ENCODE measurements at places on chromosomes 13 and 19.

GRCh38 chr19:19563348-19563848 is 25.3 kb downstream of the CILP2 start:
- DNase-seq = no peak

GRCh38 chr19:38145623-38146022 is 78.4 kb downstream of the DPF1 start:
- no peak for DNase-seq

DNA sequence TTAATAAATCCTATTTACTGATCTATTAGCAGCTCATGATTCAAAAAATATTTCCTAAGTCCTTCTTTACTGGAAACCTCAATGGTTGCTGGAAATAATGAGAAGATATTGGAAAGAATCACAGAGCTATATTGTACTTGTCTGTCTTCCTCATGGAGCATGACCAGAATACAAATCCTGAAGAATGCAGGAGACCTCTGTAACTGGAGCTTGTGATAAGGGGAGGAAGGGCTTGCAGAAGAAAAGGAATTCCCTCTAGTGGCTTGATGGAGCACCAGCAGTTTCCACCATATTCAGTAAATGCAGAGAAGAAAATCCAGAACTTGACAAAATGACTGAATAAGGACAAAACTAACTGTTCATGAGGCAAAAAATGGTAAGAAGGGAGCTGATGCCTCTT is 1333.1 kb downstream of the EFNB2 start:
- peak; percentile 2 for DNase-seq

GRCh38 chr13:78160793-78161192 is 242.2 kb upstream of the EDNRB start:
- DNase-seq = no peak

DNA sequence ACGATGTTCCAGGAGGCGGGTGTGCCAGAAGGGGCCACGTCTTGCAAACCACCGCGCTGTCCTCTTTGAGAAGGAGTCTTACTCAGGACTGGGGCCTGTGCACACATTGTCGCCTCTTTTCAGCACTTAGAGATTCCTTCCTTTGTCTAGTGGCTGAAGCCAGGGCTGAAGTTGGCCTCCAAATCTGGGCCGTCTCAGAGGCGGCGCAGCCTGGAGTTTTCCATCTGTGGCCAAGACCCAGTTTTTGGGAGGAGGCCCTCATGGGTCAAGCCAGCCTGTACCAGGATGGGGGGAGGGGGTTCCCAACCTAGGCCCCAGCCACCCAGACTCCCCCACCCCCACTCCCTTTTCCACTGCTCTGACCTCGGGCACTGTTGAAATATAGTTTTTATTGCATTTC is 11.8 kb downstream of the ANO8 start:
- no peak for DNase-seq

- DNase-seq = no peak
These were observed 312 bp downstream of the GSK3A start for GRCh38 chr19:42242069-42242511.

GRCh38 chr13:109998684-109999533 is 212.5 kb upstream of the IRS2 start:
- DNase-seq = no peak

DNA sequence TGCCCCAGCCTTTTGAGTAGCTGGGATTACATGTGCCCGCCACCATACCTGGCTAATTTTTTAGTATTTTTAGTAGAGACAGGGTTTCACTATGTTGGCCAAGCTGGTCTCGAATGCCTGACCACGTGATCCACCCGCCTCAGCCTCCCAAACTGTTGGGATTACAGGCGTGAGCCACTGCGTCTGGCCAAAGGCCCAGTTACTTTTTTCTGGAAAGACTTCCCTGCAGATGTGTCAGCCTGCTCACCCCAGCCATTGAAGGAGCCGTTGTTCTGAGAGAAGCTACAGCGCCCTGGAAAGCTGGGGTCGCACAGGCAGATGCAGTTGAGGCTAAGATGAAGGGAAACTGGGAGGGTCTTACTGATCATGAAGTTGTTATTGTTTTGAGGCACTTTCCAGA is 7.9 kb upstream of the ZNF626 start:
- DNase-seq = no peak

- DNase-seq = no peak
These were observed 9.3 kb downstream of the ALOX5AP start for GRCh38 chr13:30744681-30745077.

GRCh38 chr13:24910502-24911132 is 146.6 kb downstream of the RNF17 start:
- DNase-seq = no peak

GRCh38 chr13:75384879-75385707 is 96.9 kb downstream of the TBC1D4 start:
- DNase-seq = no peak

GRCh38 chr13:18212873-18213272 is 968.8 kb downstream of the TUBA3C start:
- DNase-seq = no peak

DNA sequence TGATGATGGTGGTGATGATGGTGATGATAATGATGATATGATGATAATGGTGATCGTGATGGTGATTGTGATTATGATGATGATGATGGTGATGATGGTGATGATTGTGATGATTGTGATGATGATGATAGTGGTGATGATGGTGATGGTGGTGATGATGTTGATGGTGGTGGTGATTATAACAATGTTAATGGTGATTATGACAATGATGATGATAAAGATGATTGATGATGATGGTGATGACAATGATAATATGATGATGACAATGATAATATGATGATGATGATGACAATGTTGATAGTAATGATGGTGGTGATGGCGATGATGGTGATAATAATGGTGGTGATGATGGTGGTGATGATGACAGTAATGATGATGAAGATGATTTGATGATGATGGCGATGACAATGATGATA is 34.1 kb upstream of the ZNF536 start:
- DNase-seq = no peak

DNA sequence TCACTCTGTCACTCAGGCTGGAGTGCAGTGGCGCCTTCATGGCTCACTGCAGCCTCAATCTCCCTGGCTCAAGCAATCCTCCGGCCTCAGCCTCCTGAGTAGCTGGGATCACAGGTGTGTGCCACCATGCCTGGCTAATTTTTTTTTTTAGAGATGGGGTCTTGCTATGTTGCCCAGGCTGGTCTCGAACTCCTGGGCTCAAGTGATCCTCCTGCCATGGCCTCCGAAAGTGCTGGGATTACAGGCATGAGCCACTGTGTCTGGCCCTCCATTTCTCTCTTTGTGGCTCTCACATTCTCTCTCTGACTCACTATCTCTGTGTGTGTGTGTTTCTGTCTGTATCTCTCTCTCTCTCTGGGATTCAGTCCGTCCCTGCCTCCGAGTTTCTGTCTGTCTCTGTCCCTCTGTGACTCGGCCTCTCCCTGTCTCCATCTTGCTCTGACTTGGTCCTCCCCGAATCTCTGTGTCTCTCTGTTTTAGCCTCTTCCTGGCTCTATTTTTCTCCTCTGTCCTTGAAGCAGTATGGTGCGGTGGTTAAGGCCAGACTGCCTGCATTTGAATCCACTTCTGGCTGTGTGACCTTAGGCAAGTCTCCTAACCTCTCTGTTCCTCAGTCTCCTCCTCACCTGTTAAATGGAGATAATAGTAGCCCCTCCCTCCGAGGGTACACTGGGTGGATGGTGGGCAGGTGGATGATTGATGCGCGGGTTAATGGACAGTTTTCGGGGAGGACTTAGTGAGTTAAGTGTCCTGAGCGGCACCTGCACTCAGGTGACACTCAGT is 11.0 kb downstream of the MEIS3 start:
- DNase-seq = no peak

DNA sequence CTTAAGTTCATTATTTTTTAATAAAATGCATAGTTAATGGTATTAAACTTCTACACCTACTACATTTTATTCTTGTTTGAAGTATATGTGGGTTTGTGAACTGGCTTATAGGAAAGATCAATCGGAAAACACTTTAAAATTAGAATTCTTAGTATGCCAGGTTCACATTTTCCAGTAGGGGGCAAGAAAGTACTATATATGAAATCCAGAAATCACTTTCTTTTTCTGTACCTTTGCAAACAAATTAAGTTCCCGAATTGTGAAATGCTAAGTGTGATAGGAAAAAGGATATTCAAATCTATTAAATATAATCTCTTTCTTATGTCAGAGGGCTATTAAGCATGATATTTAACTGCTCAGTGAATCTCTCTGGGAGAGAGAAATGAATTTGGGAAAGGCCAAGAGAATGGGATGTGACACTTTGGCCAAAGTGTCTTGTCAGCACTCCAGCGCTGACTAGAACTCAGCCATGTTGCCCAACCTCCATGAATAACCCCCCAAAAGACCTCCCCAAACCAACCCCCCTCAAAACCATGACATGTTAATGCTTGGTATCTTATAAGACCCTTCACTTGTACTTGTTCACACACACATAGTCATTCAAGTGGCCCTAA is 122.6 kb upstream of the SLC10A2 start:
- no peak for DNase-seq

GRCh38 chr13:32878163-32878562 is 138.1 kb upstream of the KL start:
- no peak for DNase-seq

- no peak for DNase-seq
These were observed 3.9 kb upstream of the SSBP4 start for GRCh38 chr19:18415178-18415867.

DNA sequence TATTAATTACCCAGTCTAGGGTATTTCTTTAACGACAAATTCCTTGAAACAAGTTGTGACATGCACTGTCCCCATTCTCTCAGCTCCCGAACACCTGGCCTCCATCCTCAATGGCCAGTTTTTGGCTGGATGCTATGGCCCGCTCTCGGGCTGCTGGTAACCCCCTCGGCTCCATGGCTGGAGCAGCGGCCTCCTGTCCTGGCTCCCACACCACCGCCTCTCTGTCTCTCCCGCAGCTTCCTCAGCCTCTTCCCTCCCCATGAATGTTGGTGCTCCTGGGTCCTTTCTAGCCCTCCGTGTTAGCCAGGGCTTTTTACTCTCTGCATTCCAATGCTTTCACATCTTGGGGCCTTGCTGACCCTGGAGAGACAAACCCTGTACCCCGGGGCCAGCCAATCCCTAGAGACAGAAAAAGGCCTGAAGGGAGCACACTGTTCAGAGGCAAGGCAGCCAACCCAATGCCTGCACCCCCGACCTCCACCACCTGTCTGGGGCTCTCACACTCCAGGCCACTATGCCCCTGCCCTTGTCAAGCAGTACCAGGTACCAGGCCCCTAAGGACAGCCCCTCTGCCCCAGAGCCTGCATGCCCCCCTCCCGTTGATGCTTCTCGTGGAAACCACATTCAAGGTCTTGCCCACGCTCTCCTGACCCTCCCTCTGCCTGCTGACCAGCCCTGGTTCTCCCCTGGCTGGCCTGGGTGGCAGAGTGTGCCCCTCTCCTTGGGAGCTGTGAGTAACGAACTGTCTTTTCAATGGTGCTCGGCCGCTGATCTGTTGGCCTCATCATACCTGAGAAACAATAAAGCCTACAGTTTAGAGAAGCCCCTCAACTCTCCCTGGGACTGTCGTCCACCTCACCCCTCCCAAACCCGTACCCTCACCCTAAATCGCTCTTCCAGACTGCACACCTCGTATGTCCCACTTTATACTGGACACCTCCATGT is 86.9 kb upstream of the GPR183 start:
- no peak for DNase-seq

DNA sequence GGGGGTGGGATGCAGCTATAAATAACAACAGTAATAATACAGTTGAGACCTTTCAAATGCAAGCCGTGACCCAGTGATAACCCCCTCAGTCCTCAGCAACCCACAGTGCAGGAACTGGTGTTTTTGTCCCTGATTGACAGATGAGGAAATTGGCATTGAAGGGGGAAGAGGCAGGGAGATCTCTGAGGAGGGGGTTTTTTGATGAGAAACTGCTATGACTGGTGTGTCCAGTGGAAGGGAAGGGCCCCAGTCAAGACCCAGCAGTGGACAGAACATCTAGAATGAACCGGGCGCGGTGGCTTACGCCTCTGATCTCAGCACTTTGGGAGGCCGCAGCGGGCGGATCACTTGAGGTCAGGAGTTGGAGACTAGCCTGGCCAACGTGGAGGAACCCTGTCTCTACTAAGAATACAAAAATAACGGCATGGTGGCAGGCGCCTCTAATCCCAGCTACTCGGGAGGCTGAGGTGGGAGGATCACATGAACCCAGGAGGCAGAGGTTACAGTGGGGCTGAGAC is 1.9 kb downstream of the MAP1S start:
- no peak for DNase-seq

GRCh38 chr13:40758811-40759210 is 12.2 kb downstream of the MRPS31 start:
- no peak for DNase-seq

- no peak for DNase-seq
These were observed 23.1 kb downstream of the FXYD5 start for GRCh38 chr19:35177377-35178274.

DNA sequence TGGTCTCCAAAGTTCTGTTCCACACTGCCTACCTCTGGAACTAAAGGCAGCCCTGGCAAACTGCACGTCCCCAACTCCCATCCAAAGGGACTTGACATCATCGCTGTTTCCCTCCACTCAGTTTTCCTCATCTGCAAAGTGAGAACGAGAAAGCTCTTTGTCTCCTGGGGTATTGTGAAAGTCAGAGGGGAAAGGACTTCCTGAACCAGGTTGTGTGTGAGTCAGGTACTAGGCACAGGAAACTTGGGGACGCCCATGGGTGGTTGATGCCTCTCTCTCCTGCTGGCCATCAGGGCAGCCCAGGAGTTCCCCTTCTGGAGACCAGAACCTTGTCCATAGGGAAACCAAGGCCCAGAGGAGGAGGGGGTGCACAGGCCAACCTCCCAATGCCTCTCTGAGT is 4.7 kb downstream of the CRLF1 start:
- no peak for DNase-seq

DNA sequence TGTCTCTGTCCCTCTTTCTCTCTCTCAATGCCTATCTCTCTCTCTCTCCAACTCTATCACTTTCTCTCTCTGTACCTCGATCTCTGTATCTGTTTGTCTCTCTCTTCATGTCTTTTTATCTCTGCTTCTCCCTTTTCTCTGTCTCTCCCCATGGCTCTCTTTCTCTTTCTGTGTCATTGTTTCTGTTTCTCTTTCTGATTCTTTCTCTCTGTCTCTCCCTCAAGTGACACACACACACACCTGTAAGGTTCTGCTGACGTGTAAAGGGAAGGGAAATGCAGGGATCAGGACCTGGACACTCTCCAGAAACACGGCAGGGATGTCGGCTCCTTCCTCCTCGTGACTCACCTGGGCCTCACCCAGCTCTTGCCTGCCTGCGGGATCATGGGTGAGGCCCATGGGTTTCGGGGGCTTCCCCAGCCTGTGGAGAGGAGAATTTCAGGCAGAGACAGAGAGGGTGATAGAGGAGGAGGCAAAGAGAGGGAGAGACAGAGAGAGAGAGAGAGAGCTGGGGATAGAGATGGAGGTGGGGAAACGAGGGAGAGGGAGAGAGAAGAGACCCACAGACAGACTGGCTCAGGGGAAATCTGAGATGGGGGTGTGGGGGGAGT is 5.4 kb upstream of the PLAUR start:
- no peak for DNase-seq
